Fibroblast of lung (primary cell): ENCODE measurements at places on chromosomes 12 and 14.

GRCh38 chr12:124637581-124637981 is 70.2 kb upstream of the NCOR2 start:
- DNase-seq = no peak

DNA sequence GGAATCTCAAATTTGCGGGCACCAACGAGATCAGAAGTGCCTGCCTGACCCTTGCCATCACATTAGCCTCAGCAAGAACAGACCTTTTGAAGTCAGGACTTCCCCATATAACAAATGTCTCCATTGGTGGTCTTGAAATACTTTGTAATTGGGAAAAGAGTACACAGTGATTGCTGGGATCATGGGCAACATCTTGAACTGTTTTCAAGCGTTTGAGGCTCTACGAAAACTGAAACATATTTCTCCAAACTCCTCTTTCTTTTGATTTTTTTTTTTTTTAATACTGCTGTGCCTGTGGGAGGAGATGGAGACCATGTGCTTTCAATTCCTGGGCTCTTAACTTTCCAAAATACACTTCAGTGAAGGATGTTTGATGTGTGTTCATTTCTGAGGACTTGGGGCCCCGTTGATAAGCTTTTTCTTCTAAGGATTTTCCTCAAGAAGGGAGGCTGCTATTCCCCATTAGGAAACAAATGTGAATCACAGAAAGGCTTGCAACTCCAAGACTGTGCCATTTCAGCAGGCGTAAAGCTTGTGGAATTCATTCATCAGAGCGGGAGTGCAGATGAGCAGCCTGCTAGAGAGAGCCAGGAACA is 94.5 kb downstream of the TMEM132C start:
- DNase-seq = no peak

GRCh38 chr12:46537387-46537955 is 164.9 kb upstream of the SLC38A2 start:
- DNase-seq = no peak

DNA sequence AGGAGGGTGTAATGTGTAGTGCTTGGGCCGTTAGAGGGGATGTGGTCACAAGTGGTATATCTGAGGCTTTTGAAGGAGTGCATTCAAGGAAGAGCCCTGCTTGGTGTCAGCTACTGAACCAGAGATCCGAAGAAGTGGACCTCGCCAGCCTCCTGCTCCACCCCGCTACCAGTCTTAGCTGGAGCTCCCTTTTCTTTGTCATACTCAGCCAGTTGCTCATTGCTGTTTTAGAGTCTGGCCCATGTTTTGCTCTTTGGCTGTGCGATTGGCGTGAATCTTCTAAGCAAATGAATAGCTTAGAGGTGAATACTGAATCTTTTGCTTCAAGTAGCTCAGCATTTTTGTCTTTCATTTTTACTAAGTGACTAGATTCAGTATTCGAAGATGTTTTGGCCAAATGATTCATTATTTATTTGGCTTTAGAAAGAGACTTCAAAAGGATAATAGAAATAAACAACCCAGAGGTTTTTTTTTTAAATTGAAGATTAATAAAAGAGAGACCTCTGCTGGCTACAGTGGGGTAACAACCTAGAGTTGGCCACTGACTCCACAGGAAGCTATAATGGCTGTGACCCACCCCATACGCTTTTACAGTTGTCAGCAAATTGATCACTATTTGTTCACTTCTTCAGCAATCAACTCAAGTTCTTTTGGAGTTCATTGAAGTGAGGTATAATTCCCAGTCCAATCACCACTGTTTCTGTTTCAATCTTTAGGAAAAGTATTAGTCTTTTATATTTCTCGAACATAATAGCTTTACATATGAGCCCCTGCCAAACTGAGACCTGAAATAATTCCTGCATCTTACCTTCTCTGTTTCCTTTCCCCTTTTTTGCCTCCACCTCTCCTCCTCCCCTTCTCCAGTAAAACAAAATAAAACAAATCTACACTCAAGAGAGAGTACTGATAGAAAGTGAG is 19.9 kb downstream of the CDKN1B start:
- DNase-seq = peak; percentile 91

DNA sequence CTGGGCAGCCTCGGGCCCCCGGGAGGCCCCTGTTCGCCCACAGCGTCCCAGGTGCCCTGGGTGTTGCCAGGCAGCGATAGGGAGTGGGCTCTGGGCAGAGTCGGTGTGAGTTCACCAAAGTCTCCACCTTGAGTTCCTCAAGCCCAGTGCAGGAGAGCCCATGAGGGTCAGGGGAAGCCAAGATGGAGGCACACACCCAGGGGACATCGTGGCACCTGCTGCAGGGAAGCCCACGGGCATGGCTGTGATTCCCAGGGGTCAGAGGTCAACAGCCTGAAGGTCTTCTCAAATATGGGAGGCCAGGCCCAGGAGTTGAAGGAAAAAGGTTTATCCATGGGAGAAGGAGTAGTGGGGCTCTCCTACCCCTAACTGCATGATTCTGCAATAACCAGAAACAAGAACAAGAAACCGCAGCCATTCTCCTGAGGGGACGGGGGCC is 148.8 kb downstream of the ADGRD1 start:
- no peak for DNase-seq

DNA sequence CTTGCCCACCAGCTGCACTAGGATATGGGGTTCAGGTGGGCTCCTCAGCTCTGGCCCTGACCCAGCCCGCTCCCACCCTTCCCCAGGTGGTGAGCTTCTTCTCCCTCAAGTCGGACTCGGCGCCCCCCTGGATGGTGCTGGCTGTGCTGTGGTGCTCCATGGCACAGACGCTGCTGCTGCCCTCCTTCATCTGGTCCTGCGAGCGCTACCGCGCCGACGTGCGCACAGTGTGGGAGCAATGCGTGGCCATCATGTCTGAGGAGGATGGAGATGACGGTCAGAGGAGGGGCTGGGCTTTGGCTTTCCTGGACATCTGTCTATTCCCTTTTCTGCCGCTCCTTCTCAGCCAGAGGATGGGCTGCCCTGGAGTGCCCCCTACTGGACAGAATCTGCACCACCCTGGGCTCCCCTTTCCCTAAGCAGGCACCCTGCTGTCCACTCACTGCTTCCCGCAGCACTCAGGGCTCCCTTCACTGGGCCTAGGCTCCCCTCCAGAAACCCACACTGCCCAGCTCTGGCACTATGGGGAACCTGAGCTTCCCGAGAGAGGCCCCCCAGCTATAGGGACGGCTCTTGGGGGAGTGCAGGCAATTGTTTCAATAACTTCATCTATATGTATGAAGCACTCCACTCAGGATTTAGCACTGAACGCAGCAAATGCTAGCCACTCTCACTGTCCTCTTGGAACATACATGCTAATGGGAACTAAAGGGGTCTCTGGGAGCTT is 2.6 kb upstream of the P3H3 start:
- peak; percentile 85 for DNase-seq

DNA sequence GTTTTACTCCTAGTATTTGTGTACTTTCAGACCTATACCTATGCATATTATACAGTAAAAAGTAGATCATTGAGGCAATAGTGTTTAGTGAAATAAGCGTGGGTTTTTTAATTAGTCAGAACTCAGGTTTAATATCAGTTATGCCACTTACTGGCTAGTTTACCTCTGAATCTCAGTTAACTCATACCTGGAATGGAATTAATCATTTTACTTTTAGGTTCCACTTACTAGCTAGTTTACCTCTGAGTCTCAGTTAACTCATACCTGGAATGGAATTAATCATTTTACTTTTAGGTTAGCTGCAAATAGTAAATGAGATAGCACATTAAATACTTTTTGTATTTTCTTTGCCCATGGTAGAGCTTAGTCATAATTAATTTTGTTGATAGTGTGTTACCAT is 475.7 kb downstream of the CCER1 start:
- DNase-seq = no peak

DNA sequence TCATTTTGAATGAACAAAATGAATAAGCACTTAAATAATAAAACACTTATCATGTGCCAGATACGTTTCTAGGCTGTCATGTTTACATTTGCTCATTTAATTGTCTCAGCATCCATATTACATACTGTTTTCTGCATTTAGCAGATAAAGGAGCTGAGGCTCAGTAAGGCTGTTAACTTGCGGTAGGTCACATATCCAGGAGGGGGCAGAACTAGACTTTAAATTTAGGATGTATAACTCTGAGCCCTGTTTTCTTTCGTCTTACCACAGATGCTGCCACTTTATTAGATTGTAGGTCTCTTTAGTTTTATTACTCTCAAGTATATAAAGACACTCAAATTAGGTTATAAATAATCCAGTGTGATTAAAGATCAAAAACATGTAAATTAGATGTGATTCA is 17.7 kb downstream of the IRAK4 start:
- DNase-seq = peak; percentile 53

DNA sequence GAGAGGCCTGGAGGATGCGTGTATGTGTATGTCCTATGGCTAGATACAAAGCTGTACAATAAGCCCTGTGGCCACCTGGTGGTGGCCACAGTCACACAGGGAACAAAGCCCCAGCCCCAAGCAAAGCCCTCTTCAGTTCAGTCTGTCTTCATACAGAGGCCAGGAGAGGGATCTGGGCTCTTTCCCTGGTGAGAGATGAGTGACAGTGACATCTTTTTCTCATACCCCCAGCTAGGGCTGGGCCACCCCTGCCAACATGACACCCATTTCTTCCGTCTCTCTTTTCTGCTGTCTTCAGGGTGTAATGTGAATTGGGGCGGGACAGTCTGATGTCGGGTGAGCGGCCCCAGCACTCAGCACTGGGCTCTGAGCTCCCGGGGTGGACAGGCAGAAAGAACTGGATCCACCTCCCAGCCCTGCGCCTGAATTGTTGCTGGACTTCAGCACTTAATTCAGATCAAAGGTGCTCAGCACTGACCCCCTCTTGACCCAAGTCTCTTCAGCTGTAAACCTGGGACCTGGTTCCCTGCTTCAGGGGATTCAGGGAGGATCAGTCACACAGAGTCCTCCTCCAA is 59.8 kb downstream of the SERPINA3 start:
- no peak for DNase-seq

DNA sequence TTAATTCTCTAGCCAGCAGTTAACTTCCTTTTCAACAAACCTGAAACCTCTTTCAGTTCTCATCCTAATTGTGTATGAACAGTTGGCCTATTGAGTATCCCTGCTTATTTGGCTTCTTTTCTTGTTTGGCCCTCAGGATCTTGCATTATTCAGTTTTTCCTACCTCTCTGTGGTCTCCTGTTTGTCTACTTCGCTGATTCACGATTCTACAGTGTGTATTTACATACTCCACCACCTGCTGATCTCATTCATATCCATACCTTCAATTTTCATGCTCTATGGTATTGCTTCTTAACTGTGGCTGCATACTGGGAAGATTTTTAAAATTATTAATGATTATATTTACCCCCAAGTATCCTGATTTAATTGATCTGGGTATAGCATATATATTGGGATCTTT is 56.4 kb downstream of the RASSF9 start:
- no peak for DNase-seq

- no peak for DNase-seq
Observed at GRCh38 chr12:49984476-49985359, 12.0 kb downstream of the AQP6 start.

- DNase-seq = no peak
Observed at GRCh38 chr12:22409377-22410164, 75.1 kb upstream of the ST8SIA1 start.

DNA sequence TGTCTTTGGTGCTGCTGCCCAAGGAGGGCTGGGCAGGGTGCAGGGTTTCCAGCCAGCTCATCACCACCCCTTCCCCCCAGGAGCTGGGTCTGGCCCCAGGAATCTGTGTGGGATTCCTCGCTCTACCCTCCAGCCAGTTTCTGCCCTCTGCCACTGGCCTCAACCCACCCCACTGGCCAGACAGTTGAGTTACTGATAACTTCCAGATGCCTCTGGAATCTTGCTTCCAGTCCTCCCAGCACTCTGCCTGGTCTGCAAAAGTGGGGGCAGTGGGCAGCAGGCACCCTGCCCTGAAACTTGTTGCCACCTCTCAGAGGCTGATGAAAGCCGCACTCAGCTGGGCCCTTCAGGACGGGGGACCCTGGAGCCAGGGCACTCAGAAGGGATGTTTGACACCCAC is 20.1 kb upstream of the TBX3 start:
- no peak for DNase-seq

DNA sequence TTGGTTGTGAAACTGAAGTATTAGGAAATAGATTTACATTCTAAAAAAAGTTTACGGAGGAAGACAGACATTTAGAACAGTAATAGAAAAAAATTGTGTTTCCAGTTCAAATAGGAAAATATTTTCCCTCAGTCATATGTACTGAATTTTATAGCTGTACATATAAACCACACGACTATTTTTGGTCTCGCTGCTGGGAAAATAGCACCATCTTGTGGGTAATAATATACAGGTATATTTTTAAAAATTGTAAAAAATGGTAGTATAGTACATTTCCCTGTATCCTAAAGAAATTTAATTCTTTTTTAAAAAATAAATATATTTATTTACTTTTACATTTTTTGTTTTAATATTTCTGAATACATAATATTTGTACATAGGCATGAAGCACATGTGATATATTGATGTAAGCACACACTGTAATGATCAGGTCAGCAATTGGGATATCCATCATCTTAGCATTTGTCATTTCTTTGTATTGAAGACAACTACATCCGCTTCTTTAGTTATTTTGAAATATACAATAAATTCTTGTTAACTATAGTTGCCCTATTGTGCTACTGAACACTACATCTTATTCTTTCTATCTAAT is 168.6 kb downstream of the ALX1 start:
- no peak for DNase-seq
